ENCODE measurements at places on chromosomes 1 and 21.

- DNase-seq, result peak; percentile 16
Observed at GRCh38 chr1:179129702-179130473, 48.0 kb downstream of the TOR3A start.

DNA sequence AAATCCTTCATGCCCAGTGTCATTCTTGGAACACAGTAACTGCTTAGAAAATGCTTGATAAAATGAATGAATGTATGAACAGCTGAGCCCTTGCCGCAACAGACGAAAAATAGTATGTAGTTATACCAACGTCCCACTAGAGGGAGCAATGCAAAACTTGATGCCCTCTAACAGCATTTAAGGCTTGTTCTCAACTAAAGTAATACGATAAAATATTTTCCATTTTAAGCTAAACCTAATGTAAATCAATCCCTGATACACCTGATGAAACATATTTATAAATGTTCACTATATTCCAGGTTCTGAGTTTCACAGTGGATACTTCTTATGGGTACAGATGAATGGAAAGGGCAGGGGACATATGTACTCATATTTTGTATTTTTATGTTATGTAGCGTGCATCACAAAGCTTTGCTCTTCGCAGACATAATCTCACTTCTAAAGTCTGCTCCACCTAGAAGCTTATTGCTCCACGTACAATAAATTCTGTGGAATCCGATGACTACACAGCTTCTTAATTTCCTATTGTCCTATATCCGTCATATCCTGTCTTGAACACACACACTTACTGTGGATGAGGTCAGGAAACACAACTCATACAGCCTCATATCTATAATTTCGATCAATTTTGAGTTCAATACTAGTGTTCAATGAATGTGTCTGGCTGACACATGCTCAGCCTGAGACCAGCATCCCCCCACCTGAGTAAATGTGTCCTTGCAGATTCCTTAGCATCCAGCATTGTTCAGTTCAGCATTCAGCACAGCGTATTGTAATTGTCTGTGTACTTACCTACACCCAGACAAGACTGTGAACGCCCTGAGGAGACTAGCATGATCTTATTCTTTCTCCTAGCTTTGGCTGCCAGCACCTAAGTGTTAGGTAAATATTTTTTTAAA, 4.4 kb upstream of the UTP25 start:
- peak; percentile 8 for DNase-seq

DNA sequence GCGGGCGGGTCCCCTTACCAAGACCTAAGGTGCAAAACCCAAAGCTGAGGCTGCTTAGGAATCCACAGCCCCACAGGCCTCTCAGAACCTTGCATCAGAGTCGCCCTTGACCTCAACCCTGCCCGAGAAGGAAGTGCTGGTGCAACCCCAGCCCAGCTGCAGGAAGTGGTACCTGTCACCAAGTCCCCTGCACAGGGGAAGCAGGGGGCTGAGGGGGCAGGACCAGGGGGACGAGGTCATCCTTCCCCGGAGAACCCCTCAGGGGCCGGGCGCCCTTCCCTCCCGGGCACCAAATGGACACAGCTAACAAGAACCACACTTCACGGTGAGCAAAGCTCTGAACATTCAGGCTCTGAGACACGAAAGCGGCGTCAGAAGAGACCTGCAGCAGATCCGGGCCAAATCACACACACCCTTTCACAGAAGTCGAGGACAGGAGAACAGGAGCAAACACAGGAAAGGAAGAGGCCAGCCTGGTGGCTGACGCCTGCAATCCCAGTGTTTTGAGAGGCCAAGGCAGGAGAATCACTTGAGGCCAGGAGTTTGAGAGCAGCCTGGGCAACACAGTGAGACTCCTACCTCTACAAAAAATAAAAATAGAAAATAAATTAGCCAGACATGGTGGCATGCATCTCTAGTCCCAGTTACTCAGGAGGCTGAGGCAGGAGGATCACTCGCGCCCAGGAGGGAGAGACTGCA, 6.4 kb downstream of the ITGB2 start:
- DNase-seq, result peak; percentile 59

DNA sequence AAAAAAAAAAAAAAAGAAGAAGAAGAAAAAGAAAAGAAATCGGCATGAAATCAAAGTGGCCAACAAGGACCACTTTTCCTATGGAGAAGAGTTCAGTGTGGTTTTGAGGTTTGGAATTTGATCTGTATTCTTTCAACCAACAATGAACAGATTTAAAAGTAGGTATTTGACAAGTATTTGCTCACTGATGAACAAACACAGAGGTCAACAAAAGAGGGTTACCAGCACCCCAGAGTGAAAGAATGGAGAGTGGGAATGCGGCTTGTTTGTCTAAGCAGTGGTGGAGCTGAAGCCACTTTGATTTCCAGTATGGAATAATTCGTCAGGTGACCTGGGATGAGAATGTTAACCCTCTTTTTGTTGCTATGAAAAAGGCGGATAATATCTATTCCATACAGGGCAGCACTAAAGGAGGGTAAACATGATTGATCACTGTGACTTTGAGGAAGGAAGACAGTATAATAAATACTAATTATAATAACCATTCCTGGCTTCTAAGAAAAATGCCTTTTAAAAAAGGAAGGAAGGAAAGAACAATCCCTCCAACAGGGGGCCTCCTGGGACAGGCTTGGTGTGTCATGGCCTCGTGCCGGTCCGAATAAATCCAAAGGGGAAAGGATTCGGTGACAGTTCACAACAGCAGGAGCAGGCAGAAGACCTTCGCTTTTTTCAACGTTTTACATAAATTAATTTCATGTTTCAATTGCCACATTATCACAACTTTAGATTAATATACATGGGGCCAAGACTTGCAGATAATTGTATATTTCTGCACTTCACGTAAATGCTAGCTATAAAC, 37.2 kb upstream of the SIM2 start:
- DNase-seq, result no peak

DNA sequence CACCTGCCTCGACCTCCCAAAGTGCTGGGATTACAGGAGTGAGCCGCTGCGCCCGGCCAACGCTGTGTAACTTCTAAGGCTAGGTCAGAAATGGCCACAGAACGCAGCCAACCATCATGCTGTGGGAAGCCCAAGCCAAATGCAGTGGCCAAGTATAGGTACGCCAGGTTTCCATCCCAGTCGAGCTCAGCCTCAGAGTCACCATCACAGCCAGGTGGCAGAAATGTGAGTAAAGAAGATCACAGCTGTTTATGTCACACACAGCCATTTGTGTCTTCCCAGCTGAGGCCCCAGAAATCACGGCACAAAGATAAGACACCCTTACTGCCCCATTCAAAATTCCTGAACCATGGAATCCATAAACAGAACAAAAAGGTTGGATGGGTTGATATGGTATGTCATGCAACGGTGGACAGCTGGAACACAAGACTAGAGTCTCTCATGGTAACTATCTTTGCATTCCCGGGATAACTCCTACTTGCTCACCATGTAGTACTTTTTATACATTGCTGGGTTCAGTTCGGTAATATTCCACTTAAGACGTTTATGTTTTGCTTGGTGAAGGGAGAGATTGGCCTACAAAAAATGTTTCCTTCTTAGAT, 84.3 kb downstream of the SLC45A1 start:
- DNase-seq, result no peak

DNA sequence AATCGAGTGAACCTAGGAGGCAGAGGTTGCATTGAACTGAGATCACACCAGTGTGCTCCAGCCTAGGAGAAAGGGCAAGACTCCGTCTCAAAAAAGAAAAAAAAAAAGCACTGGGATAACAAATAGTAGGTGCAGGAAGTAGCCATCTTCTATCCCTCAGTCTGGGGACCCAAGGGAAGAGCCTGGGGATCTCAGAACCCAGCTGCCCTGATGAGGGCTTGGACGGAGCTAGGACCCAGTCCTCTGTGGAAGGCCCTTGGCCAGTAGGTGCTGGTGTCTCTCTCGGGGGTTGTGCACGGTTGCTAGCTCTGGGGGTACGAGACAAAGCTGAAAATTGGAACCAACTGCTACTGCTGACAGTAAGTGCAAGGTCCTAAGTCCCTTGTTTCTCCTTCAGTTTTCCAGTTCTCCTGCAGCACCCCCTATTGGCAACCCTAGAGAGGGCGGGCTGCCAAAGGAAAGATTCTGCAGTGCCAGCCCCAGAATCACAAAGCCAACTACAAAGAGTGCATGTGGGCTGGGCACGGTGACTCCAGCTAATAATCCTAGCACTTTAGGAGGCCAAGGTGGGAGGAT, 57.6 kb upstream of the KIF1B start:
- DNase-seq, result peak; percentile 26

GRCh38 chr21:26572702-26573381, at the start of gene CYYR1:
Gene CYYR1 (minus strand): TSS chr21:26573286. CDS start chr21:26572940, 346 bp downstream.
- DNase-seq, result no peak

DNA sequence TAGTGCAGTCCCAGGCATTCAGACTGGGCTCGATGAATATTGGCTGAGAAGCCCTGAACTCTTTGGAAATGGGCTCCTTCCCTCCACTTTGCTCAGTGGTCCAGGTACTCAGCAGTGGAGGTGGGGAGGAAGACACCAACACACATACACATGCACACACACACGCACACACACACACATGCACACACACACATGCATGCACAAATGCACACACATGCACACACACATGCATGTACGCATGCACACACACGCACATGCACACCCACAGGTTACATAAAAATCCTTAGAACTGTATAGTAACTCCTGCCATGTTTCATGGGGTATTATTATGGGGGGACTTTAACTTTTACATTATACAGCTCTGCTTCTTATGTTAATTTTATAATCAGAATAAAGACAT, 5.0 kb downstream of the TRIM62 start:
- no peak for DNase-seq

GRCh38 chr1:172673761-172674160, 14.9 kb downstream of the FASLG start:
- DNase-seq, result no peak

- no peak for DNase-seq
Observed at GRCh38 chr1:219085988-219086387, 87.7 kb upstream of the LYPLAL1 start.

- DNase-seq, result no peak
Observed at GRCh38 chr1:169514566-169515270, 29.0 kb upstream of the SLC19A2 start.

DNA sequence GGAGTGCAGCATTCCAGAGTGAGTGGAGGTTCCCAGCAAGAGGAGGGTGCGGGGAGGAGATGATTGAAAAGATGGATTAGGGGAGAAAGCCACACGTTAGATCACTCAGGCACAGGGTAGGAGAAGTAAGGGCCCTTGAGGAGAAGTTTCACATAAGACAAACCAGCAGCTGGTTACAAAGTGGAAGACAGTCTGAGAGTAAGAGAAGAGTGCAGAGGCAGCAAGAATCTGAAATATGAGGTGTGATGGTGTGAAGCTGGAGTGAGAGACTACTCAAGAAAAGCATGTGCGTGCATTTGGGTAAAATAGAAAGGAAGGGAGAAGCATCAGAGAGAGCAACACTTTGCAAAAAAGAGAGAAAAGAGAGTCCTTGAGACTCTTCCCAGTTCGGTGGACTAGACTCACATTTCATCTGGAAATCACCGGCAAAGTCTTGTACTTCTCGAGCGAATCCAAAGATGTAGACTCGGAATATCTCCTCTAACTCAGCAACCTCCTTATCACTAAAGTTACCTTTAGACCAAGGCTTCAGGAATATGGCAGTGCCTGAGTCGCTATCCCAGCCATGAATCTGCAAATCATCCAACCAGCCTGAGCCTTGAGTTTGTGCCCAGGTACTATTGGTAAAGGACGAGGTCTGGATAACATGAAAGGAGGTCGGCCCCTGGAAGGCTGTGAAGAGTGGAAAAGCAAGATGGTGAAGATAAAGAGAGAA, 783 bp downstream of the CD1B start:
- DNase-seq, result no peak

- DNase-seq, result no peak
Observed at GRCh38 chr1:209155546-209155945, 428.0 kb upstream of the CAMK1G start.

DNA sequence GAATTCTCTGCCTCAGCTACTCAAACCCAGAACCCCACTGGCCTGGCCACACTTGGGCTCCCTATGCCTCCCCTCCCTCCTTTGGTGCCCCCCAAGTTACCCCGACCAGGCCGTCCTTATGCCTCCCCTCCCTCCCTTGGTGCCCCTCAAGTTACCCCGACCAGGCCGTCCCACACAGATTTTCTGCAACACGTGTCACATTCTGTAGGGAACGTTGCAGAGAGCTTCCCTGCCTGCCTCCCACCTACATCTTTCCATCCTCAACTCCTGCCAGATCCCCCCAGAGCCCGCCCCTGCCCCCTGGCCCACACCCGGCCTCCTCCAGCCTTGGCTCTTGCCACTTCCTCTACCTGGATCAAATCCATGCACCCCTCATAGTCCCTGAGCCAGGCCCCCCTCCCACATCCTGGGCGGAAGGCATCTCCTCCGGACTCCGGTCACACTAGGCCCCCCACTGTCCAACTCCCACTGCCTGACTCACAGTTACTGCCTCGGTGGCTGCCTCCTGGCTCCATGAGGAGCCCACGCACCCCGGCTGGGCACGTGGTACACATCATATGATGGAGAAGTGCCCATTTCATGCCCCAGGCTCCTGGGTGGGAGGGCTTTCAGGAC, 41.2 kb downstream of the KCNAB2 start:
- no peak for DNase-seq

DNA sequence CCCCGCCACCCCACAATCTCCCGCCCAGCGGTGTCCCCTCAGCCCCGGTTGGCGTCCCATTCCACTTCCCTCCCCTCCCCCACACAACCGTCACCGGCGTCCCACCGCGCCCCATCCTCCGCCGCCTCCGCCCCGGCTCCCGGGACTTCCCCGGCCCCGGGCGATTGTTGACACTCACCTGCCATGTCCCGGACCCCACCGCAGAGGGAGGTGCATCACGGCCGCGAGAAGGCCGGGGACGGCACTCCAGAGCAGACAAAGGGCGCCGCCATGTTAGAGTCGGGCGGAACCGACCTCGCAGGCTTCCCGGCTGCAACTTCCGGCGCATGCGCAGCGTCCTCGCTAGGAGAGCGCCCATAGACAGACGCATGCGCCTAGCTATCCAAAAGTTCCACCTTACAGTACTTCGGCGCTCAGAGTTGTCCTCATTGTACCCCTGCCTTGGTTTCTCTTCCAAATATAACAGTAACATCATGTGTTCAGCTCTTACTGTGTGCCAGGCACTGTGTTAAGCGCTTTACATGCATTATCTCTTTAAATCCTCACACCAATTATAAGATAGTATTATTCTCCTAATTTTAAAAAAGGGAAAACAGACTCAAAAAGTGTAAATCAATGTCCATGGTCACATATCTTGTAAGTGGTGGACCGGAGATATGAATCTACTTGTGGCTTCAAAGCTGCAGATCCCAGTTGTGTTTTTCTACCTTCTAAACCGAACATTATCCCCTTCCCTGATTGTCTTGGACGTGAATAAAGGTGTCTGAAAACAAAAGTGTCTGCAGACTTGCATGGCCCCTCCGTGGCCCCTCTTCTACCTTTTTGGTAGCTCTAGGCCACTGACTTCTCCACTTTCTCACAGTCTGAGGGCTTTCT, at the start of gene ZBTB17:
TSS of gene ZBTB17 (minus strand) at position 297 of the 876 bp plus-strand sequence. CDS start 27,606 bp downstream, outside the sequence.
- peak; percentile 97 for DNase-seq

DNA sequence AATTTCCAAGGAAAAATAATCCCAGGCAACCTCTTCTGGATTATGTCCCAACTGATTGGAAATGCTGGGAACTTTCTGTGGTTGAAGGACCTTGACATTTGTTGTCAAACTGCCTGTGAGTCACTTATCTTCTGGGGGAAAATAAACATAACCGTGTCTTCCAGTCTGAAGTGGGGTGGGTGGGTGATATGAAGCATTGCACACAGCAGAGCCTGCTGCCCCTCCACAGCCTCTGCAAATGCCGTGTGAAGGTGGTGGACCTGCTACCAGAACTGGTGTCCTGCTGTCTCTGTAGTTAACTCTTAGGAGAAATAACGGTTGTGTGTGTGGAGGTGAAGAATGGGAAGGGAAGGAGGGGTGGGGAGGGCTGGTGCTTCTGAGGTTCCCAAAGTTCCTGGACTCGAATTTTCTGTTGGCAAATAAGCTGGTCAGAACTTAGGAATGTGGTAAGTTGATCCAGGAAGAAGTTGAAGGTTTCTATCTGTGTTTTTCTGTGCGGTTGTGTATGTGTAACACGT, 23.2 kb downstream of the GALNT2 start:
- no peak for DNase-seq

All from activated naive CD4-positive, alpha-beta T cell treated with Interleukin-2 at 50 U/mL for 16 hours (primary cell).